ENCODE measurements at places on chromosomes 4 and X.

GRCh38 chrX:104391906-104392305, 137.2 kb upstream of the ESX1 start:
- no peak for DNase-seq

- no peak for DNase-seq
Observed at GRCh38 chr4:98289375-98289774, 28.2 kb downstream of the RAP1GDS1 start.

DNA sequence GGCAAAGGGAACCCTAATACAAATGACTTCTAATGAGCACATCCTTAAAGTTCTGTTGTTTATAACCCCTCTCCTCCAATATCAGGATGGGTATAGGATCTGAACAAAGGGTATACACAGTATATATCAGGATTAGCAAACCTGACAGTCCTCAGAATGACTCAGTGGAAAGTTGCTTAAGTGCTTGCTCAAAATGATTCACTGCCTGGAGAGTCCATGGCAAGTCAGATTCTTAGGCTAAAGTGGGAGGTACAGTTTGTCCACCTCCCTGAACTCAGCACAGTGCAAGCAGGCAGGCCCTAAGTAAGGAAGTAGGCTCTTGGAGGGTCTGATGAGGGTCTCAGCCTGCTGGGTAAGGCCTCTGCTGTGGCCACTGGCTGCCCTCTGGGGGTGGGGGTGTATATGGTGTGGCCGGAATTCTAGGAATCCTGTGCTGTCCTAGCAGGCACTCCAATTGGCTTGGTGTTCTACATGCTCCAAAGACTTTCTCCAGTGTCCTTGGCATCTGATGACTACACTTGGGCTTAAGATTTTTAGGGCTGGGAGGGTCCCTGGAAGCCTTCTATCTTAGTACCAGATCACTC, 54.3 kb downstream of the CHRDL1 start:
- no peak for DNase-seq

DNA sequence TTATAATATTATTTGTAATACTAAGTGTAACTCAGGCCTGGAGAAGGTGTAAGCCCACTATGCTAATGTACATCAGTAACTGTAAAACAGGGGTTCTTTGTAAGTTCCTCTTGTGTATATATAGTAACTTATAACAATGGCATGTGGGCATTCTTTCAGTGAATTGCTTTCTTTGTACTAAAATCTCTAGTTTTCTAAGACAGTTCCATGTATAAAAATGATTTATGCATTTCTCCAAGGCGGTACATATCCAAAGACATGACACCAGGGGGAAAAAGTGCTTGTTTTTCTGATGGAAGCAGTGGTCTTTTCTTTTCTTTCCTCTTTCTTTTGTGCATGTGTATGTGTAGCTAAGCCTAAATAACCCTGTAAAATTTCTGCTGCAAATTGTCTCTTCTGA, 702.4 kb upstream of the GRID2 start:
- DNase-seq = no peak

GRCh38 chr4:21209860-21210259, 509.6 kb downstream of the PACRGL start:
- no peak for DNase-seq

- no peak for DNase-seq
Observed at GRCh38 chr4:88573995-88574394, 18.3 kb upstream of the HERC3 start.

DNA sequence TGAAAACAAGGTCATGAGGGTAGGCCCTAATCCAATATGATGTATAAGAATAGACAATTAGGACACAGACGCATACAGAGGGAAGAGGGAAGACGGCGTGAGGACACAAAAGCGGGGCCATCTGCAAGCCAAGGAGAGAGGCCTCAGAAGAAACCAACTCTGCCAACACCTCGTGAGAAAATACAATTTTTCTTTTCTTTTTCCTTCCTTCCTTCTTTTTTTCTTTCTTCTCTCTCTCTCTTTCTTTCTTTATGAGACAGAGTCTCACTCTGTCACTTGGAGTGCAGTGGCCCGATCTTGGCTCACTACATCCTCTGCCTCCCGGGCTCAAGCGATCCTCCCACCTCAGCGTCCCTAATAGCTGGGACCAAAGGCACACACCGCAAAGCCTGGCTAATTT, 1.5 kb upstream of the PKD2 start:
- DNase-seq = no peak

DNA sequence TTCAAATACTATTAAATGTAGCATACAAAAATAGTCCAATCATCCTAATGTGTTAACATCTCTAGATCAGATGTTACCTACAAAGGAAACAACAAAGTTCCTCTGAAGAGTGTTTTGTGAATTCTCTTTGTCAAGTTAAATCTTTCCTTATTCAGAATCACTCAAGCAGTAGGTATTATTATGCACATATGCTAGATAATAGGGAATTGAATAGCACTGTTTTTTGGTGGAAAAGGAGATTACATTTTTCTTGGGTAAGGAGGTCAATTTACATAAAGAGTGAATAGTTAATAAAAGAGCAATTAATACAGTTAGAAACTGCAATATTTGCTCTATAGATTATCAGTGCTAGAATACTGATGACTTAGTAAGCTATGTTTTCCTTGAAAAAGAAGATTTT, 130.7 kb downstream of the BTC start:
- DNase-seq = no peak

- no peak for DNase-seq
Observed at GRCh38 chrX:38081909-38082308, 75.6 kb downstream of the SYTL5 start.

GRCh38 chr4:139689093-139689722, 23.6 kb downstream of the MGST2 start:
- no peak for DNase-seq

DNA sequence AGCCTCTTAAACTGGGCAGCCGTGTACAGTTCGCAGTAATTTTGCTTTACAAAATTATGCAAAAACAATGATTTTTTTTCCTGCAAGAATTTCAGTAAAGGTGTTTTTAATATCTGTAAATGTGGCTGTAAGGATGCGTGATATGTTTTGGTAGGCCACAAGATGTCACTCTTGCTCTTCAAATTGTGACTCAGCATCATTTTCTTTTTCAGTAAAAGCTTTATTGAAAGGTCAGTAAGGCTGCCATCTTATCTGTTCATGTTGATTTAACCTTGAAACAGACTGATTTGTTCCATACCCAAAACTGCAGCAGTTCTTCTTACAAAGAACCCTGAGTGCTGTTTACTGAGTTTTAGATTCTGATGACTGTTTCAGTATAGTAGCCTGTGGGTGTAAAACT, 39.9 kb downstream of the TXLNG start:
- DNase-seq = peak; percentile 21

GRCh38 chrX:64805683-64806082, 170.6 kb downstream of the ZC4H2 start:
- no peak for DNase-seq

- no peak for DNase-seq
Observed at GRCh38 chr4:83029688-83030087, 5.3 kb upstream of the COPS4 start.

DNA sequence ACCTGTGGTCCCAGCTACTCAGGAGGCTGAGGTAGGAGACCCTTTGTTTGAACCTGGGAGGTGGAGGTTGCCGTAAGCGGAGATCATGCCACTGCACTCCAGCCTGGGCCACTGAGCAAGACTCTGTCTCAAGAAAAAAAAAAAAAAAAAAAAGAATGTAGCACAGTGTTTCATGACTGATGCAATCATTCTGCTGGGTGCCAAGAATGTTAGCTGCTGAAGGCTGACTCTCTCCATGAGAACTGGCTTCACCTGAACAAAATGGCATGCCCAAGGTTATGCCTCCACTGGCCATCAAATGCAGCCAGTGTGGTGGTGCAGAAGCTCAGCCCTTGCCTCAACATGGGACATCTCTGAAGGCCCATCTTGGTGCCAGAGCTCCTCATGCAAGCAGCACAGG, 412.1 kb downstream of the ADAM29 start:
- DNase-seq = no peak

GRCh38 chr4:184553891-184554290, 79.5 kb upstream of the IRF2 start:
- no peak for DNase-seq

- no peak for DNase-seq
Observed at GRCh38 chrX:68651110-68651509, 3.6 kb downstream of the STARD8 start.

GRCh38 chr4:52057196-52057595, 6.1 kb downstream of the SPATA18 start:
- no peak for DNase-seq
